ENCODE measurements at places on chromosomes 11 and 22.

- no peak for DNase-seq
Observed at GRCh38 chr22:20999350-21000206, 2.3 kb downstream of the THAP7 start.

- DNase-seq: no peak
Observed at GRCh38 chr11:131389582-131389981, 19.2 kb downstream of the NTM start.

- no peak for DNase-seq
Observed at GRCh38 chr11:2342557-2342956, 34.6 kb upstream of the CD81 start.

- DNase-seq: peak; percentile 43
Observed at GRCh38 chr11:19714387-19715363, 2.0 kb downstream of the NAV2 start.

GRCh38 chr22:46966495-46966845, 204.0 kb downstream of the TBC1D22A start:
- no peak for DNase-seq

DNA sequence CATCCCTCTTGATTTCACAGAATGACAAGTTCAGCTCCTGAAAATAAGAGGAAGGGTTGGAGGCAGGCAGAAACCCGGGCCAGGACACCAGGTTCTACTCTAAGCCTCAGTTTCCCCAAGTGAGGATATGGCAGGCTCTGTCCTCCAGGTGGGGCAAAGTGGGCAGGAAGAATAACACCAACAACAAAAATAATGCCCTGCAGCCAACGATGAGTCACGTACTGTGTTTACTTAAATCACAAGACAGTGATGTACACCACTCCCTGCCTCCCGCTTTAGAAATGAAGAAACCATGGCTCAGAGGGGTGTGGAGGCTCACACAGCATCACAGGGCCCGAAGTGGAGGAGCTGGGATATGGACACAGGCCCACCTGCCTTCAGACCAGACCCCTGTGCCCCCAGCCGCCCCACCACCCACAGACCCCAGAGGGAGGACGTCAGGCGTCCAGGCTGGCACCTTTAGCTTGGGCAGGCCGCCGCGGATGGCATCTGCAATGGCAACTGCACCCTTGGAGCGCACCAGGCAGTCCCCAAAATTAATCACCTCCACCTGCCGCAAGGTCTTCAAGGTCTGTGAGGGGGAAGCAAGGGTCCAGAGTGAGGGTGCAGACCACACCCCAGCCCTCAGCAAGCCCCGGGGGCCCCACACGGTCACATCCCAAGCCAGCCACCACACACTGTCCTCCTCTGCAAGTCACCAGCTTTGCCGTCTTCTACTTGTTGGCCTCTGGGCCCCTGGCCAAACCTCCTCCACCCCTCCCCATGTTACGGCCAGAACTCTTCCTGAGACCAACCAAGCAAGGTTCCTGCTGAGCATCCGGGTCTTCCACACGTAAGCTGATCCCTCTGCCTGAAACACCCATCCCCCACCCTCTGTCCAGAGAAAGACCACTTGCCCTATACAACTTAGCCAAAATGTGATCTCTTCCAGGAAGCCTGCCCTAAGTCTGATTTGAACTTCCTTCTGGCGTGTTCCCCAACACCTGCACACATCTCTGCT, 15.8 kb upstream of the CHADL start:
- DNase-seq: no peak

GRCh38 chr11:132604431-132604830, 927.9 kb downstream of the OPCML start:
- DNase-seq: no peak

DNA sequence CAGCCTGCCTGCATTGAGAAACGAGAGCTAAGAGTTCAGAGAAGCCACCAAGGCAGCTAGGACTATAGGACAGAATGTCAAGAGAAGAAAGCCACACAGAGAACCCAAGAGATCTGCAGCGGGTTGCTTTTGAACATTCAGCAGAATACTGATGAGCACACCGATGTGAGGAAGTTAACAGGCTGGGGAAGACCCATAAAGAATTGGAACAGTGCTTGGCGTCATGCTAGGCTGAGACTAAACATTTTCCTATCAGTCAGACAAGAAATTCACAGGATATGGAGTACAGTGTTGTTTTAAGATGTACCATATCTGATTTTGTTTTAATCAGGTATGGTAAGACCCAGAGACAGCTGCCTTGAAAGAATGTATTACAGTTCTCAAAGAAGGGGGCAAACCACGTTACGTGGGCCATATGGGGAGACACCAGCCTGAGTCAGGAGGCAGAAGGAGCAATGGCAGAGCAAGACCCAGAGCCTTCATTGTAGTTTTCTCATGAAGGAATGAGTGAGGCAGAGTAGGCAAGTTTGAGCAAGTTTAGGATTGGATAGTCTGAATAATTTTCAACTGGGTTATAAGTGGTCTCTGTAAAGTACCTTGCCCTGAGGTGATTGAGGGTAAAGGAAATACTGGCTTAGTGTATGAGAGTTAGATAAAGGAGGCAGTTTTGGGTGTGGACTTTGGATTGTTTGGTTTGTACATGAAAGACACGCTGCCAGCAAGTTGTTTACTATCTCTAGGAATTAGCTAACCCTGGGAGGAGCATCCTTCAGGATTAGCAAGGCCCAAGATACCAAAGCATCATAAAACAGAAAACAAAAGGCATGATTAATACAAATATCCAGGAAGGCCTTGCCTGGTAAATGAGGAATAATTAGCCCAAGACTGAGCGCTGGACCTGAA, 14.3 kb downstream of the LRRC75B start:
- DNase-seq: no peak

GRCh38 chr11:119793335-119793984, 64.5 kb upstream of the NECTIN1 start:
- no peak for DNase-seq

DNA sequence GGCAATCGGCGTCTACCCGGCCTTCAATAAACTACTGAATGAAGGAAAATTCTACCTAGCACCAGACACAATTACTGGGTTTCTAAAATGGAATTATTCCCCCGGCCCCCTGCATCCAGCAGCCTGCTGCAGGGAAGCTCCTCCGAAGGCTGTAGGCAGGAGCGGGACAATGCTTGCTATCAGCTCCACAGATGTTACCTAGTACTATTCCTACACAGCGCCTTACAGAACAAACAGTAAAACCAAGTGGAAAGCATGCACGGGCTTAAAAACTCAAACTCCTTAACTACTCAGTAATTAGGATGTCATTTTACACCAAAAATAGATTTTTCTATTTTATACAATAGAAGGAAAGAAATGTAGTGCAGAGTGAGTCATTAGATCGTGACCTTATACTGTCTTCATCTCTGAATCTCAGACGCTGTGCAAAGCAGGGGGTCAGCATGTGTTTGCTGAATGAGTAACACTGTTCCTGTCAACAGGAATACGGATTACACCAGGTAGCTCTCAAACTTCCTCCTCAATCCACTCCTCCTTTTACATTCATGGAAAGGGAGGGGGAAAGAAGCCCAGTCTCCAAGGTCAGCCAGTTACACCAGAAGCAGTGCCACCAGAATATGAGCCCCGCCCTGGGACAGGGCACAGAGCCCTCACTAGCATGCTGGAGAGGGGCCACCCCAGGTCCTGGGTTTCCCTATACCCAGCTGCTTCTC, 74.9 kb downstream of the PACSIN2 start:
- DNase-seq: peak; percentile 26

DNA sequence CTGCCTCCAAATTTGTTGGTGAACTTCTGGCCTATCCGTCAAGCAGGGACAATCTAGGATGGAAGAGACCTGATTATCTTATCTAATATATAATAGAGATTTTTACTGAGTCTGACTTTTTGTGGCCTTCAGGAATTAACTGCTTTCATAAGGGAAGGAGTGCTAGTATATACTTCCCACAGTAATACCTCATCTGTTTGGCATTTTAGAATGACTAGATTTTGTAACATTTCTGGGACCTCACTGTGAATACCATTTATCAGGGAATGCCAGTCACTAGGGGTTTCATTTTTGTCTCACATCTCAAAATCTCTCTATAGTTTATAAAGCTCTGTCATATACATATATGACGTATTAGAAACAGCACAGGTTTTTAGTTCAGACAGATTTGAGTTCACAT, 114.3 kb downstream of the INSC start:
- DNase-seq: no peak

GRCh38 chr22:26287382-26288225, 118.3 kb downstream of the SEZ6L start:
- peak; percentile 19 for DNase-seq

DNA sequence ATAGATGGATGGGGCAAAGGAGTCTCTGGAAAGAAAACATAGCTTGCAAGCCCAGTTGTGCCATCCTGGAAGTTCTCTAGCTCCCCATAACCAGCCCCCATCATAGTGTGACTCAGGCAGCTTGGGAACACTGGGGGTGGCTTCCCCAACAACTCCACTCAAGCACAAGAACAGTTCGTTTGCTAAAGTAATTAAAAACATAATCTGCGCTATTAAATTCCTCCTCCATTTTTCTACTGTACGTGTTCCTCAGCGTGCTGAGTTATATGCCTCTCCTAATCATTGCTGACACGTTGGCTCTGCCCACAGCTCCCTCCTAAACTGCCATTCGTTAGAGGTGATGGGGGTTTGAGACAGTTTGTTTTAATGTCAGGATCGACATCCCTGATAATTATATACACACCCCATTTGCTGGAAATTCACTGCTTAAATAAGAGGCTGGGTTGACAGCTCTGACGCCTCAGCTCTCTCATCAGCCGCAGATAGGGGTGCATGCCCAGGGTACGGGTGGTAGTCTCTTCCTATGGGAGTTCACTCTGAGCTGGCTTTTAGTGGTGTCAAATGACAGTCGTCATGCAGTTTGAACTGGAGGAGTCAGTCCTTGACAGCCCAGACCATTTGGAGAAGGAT, 59.5 kb upstream of the SEZ6L start:
- DNase-seq: no peak

DNA sequence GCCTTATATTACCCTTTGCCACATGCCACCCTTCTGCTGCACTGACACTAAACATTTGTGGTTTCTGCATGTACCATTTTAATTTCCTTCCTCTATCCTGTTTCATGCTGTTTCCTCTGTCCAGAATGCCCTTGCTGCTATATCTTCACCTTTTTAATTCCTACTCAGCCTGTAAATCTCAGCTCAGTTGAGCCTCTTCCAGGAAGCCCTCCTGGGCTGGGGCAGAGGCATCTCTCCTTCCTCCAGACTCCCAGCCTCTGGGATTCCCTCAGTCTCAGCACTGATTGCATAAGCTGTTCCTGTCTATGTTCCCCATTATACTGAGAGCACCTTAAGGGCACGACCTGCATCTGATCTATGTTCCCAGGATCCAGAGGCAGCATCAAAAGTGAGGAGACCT, 98.7 kb downstream of the RNF169 start:
- no peak for DNase-seq

DNA sequence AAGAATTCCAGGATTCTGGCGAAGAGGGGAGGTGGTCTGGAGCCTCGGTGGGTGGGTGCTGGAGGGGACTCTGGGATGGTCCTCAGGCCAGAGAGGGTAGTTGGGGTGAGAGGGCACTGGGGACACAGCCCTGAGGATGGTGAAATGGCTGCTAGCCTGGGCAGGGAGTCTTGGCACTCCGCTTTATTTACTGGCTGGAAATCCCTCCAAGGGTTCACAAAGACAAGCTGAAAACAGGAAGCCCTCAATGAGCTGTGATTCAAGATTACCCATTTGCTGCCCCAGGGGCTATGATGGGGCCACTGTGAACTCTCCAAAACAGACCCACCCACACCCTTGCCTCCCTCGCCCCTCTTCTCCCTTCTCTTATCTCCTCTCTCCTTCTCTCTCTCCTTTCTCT, 71.9 kb downstream of the FBXO7 start:
- no peak for DNase-seq

All from NCI-H2171 treated with DMSO at 0.1 percent for 48 hours (cell line).